ENCODE measurements at places on chromosomes 12 and 14.

- DNase-seq: no peak
Observed at GRCh38 chr12:90883456-90883855, 71.5 kb downstream of the CCER1 start.

GRCh38 chr12:3896356-3896755, 23.2 kb upstream of the PARP11 start:
- DNase-seq: peak; percentile 33

DNA sequence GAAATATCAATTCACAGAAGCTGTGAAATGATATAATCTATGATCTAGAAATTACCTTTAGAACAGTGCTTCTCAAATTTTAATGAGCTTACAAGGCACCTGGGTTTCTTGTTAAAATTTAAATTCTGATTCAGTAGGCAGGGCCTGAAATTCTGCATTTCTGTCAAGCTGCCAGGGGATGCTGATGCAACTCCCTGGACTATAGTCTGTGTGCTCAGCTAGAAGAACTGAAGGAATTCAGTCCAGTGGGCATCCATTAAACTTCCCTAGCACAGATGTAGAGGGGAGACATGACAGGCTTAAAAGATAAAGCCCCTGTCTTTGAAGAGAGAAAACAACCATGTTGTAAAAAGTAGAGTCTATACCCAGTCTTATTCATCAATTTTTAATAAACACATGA, 441.8 kb downstream of the TMTC2 start:
- no peak for DNase-seq

GRCh38 chr12:96457191-96457930, 32.0 kb upstream of the CFAP54 start:
- no peak for DNase-seq

DNA sequence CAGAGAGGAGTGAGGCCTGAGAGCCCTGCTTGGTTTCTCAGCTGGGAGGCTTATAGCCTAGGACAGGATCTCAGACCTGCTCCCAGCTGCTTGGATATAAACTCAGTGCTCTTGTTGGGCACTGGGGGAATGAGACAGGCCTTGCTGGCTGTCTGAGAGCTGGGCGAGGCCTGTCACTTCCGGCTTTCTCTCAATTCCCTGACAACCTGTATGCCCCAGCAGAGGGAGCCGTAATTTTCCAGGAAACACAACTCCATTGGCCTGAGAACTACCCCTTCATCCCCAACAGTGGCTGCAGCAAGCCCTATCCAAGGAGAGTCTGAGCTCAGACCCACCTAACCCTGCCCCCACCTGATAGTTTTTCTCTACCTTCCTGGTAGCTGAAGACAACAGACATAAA, 258.3 kb upstream of the STXBP6 start:
- DNase-seq: no peak

DNA sequence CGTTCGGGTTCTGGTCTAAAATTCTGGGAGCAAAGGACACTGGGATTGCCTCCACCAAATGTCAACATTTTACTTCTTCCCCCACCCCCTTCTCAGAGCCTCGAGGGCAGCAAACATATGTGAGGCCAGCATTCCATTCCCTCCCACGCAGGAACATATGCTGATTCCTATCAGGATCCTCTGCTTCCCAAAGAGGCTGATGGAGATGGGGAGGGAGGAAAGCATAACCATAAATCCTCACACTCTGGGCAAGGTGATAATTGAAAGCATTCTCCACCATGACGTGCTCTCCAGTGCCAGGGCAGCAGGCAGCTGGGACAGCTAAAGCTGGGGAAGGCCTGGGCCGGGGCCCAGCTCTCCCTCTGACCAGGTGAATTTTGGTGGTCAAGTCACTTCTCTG, 395.0 kb downstream of the ZFP36L1 start:
- no peak for DNase-seq

GRCh38 chr12:97216848-97217247, 245.8 kb upstream of the RMST start:
- DNase-seq: no peak

- DNase-seq: no peak
Observed at GRCh38 chr14:106657460-106657859, 1131.1 kb downstream of the TMEM121 start.

All from CD14-positive monocyte (primary cell).